ENCODE measurements at places on chromosomes 4 and X.

DNA sequence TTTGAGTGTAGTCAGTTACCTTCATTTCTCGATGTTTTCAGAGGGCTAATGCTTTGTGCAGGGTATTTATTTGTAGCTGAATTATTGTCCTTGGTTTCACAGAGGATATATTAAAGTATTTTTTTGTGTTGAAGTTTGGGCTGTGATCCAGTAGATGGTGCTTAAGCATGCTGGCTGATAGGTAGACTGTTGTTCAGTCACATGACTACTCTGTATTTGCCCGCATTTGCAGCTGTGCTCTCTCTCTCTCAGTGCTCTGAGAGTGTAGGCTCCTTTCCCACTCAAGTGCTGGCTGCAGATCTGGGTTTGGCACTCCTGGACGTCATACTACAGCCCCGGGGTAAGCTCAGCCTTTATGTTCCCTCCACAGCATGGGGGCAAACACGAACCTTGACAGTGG is 21.7 kb downstream of the RAB40AL start:
- no peak for DNase-seq

GRCh38 chr4:140158365-140159030 is 4.5 kb upstream of the MAML3 start:
- DNase-seq = no peak

GRCh38 chrX:10769696-10770619 is 149.6 kb upstream of the MID1 start:
- DNase-seq = no peak

DNA sequence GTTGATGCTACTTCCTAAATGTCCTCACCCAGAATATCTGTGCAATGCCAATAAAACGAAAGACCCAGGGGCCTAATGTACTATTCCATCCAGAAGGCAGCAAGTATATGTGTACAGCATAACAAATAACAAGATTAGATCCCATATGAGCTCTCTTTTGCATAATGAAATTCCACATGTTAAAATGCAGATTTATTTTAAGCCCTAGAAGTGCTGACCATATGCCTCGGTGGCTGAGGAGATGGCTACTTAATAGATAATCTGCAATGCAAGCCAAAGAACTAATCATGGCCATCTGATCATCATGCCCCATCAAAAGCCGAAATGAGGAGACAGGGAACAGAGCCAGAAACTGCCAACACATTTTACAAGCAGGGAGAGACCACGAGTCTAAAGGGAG is 293.5 kb downstream of the KCNIP4 start:
- no peak for DNase-seq

- DNase-seq = peak; percentile 63
Observed at GRCh38 chr4:82044141-82044993, 329.4 kb downstream of the HNRNPD start.

GRCh38 chrX:131279617-131280016 is 9.5 kb downstream of the IGSF1 start:
- no peak for DNase-seq

GRCh38 chr4:129393976-129394375 is 298.0 kb downstream of the C4orf33 start:
- no peak for DNase-seq

GRCh38 chr4:68953056-68953596 is 1.5 kb upstream of the UGT2A3 start:
- no peak for DNase-seq

GRCh38 chr4:6732441-6733357 is 16.7 kb downstream of the BLOC1S4 start:
- DNase-seq = peak; percentile 56

- no peak for DNase-seq
Observed at GRCh38 chr4:98905839-98906238, 23.1 kb downstream of the EIF4E start.

DNA sequence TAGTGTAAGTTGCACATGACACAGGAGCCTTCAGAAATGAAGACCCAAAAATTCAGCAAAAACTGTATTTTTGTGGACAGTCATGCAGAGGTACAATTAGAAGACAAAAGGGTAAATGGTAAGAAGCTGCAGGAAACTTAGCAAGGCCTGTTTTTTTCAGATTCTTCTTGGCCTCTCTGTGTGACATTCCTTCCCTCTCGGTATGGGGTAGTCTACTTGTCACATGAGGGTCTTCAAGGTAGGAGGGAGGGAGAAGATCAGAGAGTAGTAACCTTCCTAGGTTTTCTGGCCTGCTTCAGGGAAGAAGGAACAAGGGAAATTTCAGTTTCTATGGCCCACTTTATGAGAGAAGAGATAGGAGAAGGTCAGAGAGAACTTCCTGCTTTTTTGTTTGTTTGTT is 230.4 kb upstream of the PPP1R2C start:
- no peak for DNase-seq

DNA sequence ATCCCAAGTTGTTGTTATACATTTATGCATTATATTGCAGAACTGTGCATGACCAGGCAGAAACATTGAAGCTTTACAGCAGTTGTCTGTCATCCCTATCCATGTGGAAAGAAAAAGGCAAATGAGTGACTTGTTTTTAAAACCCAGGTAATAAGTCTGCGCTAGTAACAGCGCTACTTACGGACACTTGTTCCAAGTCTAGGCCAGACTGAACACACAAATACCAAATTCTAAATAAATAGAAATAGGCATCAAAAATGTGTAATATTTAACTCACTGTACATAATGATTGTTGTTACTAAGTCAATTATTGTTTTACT is 548 bp upstream of the MAML3 start:
- DNase-seq = no peak

DNA sequence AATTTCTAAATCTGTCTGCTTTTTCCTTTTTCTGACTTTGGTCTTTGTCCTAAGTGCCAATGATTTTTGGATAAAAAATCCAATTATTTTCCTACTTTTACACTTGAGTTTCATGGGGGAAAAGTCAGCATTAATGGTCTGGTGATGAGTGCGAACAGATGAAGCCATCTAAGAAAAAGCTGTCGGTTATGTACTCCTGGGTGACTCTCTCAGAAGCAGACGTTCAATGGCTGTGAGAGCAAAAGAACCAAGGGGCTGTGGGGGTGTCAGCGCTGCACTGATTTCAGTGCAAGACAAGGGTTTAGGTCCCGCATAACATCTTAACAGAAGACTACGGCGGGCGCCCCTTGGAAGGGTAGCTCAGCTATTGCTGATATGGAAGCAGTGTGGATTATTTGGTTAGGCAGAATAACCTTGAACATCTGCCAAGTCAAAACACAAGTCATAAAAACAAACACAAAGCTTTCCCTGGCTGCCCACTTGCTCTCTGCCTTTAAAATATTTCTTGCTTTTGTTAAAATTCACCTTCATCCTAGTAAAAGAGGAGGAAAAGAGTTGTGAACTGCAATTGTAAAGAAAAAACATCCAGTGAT is 240.5 kb downstream of the MAML3 start:
- no peak for DNase-seq

DNA sequence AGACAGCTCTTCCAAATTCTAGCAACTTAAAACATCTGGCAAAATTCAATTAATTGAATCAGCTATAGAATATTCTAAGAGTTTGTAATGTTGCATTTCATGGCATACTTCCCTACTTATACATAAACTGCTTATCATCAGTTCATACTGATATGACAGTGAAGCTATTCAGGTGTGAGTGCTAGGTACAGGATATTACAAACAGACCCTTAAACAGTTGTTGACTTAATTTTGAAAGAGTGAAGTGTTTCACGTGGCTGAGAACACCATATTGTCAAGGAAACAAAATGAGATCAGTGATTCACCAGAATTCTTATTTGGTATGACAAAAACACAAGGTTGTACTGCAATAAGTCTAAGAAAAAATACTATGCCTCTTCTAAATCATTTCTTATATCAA is 27.4 kb downstream of the CENPU start:
- no peak for DNase-seq

DNA sequence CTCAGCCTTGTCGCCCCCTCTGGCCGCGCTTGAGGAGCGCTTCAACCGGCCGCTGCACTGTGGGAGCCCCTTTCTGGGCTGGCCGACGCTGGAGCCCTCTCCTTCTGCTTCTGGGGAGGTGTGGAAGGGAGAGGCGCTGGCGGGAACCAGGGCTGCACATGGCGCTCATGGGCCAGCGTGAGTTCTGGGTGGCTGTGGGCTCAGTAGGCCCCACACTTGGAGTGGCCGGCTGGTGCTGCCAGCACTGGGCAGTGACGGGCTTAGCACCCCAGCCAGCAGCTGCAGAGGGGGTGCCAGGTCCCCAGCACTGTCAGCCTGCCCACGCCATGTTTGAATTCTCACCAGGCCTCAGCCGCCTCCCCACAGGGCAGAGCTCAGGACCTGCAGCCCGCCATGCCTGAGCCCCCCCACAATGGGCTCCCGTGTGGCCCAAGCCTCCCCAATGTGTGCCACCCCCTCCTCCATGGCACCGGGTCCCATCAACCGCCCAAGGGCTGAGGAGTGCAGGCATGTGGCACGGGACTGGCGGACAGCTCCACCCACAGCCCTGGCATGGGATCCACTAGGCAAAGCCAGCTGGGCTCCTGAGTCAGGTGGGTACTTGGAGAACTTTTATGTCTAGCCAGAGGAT is 615.2 kb downstream of the TRIML1 start:
- DNase-seq = no peak

DNA sequence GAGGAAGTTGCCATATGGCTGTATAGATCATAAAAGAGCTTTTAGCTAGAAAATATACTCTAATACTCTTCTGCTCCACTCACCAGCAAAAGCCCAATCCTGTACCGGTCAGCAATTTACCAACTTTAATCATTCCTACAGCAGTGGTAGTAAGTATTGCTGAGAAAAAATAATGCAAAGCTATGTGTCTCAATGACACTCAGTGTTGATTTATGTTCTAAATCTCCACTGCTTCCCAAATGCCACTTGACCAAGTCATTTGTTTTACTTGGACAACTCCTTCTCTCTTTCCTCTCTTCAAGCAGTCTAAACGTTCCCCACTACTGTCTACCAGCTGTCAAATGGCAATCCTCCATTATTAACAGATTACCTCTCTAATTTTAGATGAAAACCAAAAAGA is 201.8 kb upstream of the GK2 start:
- no peak for DNase-seq

DNA sequence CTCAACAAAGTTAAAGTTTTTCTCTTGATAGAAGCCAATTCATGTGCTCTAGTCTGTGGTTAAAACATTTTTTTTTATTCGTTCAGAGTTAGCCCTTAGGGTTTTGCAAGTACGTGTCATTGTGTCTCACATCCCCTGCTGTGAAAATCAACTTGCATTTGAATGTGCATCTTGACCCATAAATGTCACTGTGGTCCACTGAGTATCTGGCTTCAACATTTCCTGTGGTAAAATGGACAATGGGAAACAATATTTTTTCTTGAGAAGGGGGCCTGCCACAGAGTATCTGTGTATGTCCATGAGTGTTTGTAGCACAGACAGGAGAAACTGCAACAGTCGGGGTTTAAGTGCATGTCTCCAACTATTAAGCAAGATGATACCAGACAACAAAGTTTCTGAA is 554.8 kb upstream of the TENM3 start:
- DNase-seq = no peak

GRCh38 chr4:5710065-5710960 is 688 bp upstream of the EVC start:
- no peak for DNase-seq

DNA sequence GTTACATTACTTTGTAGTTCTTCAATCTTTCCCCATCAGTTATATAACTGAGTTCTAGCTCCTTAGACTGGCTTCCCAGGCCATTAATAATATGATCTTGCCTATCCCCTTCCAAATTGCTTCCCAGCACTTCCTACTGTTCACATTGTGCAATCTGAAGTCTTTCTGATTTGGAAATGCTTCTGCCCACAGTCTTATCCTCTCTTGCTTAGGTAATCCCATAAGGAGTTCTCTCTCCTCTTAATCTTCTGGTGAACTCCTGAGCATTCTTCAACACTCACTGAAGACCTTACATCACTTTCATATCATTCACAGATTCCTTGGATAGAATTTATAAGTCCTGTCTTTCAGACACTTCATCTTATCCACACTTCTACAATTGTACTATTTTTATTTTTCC is 132.7 kb upstream of the TTC29 start:
- no peak for DNase-seq

- DNase-seq = no peak
Observed at GRCh38 chrX:3717742-3718420, 4.4 kb upstream of the PRKX start.

DNA sequence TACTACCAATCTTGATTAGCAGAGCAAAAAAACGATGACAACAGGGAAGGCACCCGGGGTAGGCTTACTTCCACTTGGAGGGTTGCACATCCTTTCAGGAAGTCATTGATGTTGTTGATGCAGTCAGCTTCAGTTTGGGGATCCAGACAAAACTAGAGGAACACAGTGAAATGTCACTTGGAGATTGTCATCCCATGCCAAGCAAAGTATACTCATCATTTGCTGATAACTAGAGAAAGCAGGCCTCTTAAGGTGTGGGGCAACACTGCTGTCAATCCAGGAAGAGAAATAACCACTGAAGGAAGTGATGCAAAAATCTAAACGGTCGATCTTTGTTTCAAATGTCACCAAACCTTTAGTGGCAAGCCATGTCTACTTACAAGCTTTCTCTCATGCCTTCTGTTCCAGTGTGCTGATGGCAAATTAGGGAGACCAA is 1.4 kb downstream of the ARHGEF6 start:
- DNase-seq = no peak

- no peak for DNase-seq
Observed at GRCh38 chrX:45006002-45006800, 133.2 kb downstream of the KDM6A start.

DNA sequence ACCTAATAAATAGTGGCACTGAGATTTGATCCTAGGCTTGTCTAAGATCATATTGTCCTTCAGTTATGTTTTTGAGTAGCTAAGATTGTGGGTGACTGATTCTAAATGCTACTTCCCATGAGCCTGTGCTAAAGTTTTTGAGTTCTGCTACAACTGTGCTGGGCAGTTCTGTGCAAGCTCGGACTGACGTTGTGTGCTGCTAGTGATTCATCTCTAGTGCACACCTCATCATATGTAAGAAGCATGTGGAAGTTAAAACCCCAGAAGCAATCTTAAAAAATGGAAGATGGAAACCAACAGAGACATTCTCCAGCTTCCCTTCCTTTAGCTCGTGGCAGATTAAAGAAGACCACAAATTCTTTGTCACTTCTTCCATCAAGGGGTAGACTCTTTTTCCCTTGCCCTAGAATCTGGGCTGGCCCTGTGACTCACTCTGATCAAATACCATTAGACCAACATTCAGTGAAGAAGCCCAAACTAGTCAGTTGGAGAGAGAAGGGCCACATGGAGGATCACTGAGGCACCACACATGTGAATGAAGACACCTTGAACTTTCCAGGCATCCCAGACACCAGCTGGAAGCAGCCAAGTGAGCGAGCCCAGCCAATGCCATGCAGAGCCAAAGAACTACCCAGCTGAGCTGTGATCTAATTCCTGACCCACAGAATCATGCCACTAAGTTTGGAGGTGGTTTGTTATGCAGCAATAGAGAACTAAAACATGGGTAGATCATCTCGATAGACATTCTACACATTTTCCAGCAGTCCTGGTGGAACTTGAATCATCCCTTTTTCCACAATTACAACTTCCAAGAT is 16.8 kb downstream of the ARHGAP6 start:
- no peak for DNase-seq

GRCh38 chrX:82134378-82134777 is 932.5 kb downstream of the SH3BGRL start:
- DNase-seq = no peak

GRCh38 chr4:67325791-67326190 is 219.5 kb downstream of the CENPC start:
- no peak for DNase-seq

- DNase-seq = no peak
Observed at GRCh38 chr4:122826079-122826527, 528 bp upstream of the FGF2 start.

Measured in hypothalamus (tissue), 51 donors.